Hepatic stellate cell (primary cell): ENCODE measurements at places on chromosomes 11 and 22.
A peak's percentile ranks its signal among the peaks of the same experiment; 100 is the strongest.

DNA sequence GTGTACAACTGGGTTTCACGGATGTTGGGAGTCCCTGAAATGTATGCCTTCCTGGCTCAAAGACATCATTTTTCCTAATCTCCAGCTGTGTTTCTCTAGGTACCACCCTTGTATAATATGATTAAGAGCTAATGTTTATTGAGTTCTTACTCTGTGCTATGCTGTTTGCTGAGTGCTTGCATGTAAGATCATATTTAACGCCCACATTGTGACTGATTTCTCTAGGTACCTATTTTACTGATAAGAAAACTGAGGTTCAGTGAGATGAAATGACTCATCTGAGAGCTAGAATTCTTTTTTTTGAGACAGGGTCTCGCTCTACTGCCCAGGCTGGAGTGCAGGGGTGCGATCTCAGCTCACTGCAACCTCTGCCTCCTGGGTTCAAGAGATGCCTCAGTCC is 42.6 kb downstream of the FAM227A start:
- no peak for DNase-seq

- no peak for DNase-seq
Measured at GRCh38 chr22:48425091-48425506, 1402.6 kb downstream of the BRD1 start.

- peak; percentile 77 for DNase-seq
Measured at GRCh38 chr22:43136255-43136654, 6.9 kb downstream of the MCAT start.

DNA sequence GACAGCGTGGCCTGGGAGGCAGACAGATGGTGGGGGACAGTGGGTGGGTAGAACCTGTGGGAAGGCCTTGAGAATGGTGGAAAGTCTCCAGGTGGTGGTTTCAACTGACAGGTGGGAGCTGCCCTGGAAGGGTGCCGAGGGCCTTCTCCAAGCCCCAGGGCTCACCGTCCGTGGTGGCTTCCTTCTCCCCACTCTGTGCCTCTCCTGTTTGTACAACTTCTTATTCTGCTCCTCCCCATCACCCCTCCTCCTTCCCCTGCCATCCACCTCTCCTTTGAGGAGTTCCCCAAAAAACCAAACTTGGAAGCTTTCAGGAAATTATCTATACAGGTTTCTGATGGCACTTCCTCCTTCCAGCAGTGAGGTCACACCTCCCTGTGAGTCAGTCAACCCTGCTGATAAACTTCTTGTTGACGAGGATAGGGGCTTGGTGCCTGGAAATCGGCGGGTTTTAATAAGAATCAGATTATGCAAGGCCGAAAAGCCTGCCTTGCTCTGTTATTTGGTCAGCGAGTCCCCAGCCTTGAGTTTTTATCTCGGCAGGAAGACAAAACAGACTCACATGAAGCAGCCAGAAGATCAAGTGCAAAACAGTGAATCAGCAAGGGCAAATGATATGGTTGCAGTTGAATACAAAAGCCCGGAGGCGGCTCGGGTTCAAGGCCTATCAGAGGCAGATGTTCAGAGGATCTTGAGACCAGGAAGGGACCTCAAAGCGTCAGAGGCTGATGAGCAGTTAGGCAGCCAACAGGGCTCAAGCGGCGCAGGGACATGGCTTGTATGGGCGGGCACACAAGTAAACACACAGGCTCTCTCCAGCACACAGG is 9.5 kb upstream of the ST3GAL4 start:
- DNase-seq: no peak

DNA sequence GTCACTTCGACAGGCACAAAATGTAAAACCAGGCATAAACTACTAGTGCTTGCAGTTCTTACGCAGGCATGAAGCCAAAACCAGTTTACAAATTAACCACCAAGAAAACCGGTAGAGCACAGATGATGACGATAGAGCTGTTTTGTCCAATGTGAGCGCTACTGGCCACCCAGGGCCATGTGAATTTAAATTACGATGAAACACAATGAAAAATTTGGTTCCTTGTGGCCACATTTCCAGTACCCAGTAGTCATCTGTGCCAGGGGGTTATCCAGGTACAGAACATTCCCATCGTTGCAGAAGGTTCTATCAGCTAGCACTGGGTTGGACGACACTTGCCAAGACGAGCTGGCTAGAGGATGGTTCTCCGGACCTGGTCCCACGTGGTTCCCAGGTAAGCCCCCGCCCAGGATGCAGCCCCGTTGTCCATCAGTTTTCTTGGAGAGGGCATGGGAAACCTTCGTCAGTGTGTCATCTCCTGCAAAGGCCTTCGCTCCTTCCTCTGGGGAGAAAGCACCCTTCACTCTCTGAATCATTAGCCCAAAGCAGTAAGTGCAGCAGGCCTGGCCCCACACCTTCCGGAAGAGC is 1.1 kb upstream of the CD81 start:
- DNase-seq: no peak

DNA sequence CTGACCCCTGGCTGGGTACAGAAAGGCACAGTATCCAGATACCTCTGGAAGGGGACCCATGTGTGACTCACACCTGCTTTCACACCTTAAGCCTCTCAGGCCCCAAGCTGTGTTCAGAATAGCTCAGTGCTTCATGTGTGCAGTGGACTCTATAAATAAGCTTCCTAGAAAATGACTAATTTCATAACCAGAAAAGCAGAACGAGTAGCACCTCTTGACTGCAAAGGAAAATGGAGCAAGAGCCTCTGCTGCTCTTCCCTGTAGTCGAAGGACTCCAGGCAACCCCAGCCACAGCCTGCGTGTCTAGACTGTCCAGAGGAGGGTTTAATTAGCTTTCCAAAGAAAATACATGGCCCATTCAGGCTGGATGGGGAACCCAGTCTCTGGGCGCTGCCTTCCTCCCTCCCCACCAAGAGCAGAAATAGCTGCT is 23.1 kb downstream of the PTPN5 start:
- no peak for DNase-seq

DNA sequence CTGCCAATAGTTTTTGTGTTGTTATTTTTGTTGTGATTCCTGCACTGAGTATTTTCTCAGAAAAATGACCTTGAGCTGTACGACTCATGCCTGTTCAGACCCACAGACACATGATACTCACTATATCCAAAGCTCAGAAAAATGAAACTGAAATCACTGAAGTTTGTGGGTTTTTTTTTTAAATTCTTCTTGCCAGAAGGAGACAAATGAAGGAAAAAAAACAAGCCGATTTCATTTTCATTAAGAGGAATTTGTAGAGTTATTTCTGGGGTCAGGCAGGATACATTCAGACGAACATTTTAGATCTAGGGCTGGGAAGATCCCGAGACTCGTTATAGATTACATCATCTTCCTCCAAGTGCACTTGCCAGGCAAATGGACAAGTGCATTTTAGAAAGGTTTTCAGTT is 60.4 kb downstream of the BMAL1 start:
- DNase-seq: peak; percentile 56

- DNase-seq: no peak
Measured at GRCh38 chr11:128604723-128605122, 17.4 kb upstream of the ETS1 start.
